ENCODE measurements at places on chromosomes 12 and 14.
A peak's percentile ranks its signal among the peaks of the same experiment; 100 is the strongest.

- no peak for DNase-seq
These were observed 10.8 kb downstream of the ZCRB1 start for GRCh38 chr12:42315108-42315507.

DNA sequence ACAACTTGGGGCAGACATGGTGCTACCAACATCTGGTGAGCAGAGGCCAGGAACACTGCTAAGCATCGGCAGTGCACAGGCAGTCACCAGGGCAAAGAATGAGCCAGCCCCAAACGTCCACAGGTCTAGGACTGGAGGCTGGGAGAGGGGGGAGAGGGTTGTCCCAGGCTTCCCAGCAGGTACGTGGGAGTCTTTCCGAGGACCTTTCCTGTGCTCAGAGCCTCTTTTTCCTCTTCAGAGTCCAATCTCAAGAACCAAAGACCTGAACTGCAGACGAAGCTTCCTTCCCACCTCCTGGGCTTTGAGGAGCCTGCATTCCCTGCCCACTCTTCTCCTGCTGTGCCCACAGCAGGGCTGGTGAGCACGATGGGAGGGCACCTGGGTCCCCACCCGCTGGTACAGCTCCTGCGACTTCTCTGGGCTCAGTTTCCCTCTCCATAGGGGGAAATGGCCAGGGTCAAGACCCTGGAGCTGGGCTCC, 48.7 kb downstream of the DLK1 start:
- DNase-seq: no peak

GRCh38 chr14:84871734-84872133, 658.2 kb upstream of the FLRT2 start:
- no peak for DNase-seq

DNA sequence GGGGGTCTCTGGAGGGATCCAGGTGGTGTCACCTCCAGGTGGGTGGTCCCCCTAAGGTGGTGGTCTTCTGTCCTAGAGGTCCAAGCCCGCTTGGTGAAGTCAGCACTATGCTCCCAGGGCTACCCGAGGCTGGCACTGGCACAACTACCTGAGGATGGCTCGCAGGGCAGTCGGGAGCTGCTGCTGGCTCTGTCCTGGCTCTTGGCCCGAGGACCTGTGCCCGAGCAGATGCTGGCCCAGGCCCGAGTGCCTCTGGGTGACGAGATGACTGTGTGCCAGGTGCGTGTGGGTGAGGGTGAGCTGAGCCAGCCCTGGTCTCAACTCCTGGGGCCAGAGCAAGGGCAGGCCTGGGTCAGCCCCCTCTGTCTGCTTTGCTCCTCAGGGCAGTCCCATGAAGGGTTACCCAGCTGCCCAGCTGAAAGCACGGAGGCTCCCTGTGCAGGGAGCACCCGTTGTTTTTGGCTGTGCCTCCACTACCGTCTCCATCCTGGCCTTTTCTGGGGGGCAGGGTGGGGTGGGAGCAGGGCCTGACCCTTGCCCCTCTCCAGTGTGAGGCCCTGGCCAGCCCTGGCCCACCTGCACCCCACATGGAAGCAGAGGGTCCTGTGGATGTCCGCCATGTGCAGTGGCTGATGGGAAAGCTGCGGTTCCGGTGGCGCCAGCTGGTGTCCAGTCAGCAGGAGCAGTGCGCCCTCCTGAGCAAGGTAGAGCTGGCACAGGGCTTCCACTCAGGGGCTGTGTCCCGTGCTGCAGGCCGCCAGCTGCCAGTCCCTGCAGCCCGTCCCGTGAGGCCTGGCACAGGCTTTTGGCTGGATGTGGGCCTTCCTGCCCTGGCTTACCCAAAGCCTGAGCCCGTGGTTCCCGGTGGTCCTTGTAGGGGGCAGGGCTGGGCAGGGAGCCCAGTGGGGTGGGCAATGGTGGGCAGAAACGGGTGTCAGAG, 1.3 kb downstream of the TEDC1 start:
- DNase-seq: no peak

GRCh38 chr12:49456131-49456679, 82.6 kb upstream of the KCNH3 start:
- no peak for DNase-seq

DNA sequence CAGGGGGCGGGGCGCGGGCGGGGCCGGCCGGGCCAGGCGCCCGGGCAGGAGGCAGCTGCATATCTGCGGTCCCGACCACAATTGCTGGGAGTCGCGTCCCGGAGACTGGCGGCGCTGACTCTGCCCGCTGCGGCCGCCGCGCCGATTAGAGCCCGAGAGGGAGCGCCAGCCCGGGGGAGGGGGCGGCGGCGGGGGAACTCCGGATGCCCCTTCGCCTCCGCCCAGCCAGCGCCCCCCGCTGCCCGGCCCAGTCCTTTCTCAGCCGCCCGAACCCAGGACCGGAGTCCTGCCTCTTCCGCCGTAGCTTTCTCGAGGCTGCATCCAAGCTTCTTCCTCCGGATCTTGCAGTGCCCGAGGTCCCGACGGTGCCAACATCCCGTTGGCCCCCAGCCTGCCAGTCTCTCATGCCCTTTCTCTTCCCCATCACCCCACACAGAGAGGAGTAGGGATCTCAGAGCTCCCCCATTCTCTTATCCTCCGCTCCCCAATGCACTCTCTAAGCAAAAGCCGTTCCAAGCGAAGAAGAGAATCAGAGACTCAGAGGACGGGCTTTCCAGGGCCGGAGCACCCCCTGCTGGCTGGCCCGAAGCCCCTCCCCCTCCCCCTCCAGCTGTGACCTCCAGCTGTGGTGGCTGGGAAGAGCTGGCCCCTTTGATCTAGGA, 8.8 kb upstream of the SP7 start:
- DNase-seq: peak; percentile 33

- DNase-seq: no peak
These were observed 62.9 kb downstream of the GLRX5 start for GRCh38 chr14:95597784-95598211.

GRCh38 chr12:65962921-65963861, 138.9 kb downstream of the HMGA2 start:
- no peak for DNase-seq

- DNase-seq: no peak
These were observed 31.5 kb downstream of the MEG3 start for GRCh38 chr14:100857233-100857922.

- DNase-seq: no peak
These were observed 52.1 kb upstream of the AEBP2 start for GRCh38 chr12:19387161-19387560.

- DNase-seq: no peak
These were observed 143.2 kb upstream of the SEL1L start for GRCh38 chr14:81676879-81677278.

DNA sequence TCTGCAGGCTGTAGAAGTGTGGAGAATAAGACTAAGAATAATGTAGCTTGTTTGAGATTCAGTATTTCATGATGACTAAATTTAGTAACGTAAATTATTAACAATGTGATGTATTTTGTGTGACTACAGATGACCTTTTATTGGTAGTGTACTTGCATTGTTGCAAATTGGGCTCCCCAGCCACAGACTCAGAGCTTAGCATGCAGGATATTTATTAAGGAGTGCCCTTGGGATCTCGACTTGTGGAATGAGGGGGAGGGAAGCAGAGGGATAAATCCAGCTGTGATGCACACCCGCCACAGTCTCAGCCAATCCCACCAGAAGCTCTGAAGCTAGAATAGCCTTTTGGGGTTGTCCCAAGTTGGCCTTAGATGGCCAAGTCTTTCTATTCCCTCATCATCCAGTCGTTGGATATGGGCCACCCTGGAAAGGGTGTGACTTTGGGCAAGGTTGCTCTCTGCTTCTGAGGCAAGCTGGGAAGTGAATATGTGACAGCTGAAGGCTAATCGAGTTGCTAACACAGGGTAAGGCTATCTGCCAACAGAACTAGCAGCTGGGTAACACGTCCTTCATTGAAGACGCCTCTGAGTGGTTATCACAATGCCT, 42.1 kb upstream of the USP44 start:
- DNase-seq: no peak

DNA sequence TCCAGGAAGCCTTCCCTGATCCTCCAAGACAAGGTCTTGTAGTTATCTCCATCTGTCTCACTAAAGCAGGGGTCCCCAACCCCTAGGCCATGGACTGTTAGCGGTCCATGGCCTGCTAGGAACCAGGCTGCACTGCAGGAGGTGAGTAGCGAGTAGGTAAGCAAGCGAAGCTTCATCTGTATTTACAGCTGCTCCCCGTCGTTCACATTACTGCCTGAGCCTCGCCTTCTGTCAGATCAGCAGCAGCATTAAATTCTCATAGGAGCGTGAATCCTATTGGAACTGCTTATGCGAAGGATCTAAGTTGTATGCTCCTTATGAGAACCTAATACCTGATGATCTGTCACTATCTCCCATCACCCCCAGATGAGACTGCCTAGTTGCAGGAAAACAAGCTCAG, 12.4 kb upstream of the NFYB start:
- DNase-seq: no peak

- DNase-seq: no peak
These were observed 49.6 kb downstream of the NT5DC3 start for GRCh38 chr12:103791350-103791920.

- no peak for DNase-seq
These were observed 11.5 kb upstream of the IL26 start for GRCh38 chr12:68237078-68237477.

- DNase-seq: no peak
These were observed 74.4 kb upstream of the PAWR start for GRCh38 chr12:79765157-79765556.

GRCh38 chr14:71891185-71891584, 41.0 kb upstream of the RGS6 start:
- DNase-seq: no peak

DNA sequence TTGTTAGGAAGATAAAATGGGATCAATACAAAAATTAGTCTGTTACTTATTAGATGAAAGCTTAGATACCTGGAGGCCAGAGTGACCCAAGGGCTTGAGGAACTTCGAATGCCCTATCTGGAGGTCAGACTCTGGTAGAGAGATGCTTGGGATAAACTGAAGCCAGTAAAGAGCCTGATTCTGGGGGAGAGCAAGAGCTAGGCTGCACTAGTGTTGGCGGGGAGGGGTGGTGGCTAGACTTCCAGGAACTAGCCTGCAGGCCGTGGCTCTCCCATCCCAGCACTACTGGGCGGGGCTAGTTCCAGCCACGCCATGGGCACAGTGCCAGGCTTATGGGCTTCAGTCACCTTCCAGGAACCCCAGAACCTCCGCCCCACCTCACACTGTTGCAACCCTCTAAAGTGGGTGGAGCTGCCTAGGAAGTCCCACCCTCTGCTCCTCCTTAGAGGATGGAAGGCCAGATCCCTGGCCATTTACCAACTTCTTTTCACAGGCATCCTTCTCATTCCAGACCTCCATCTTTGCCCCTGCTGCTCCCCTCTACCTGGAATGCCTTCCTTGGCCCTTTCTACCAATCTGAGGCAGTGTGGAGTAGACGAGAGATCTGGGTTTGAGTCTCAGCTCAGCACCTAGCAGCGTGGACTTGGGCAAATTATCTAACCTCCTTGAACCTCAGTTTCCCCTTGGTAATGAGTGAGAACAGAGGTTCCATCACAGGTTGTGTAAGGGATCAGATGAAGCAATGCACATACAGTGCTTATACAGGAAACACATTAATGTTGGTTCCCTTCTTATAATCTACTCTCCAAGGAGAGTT, 6.3 kb upstream of the NFE2 start:
- DNase-seq: no peak

- DNase-seq: peak; percentile 64
These were observed 63.5 kb downstream of the ST8SIA1 start for GRCh38 chr12:22271023-22271422.

DNA sequence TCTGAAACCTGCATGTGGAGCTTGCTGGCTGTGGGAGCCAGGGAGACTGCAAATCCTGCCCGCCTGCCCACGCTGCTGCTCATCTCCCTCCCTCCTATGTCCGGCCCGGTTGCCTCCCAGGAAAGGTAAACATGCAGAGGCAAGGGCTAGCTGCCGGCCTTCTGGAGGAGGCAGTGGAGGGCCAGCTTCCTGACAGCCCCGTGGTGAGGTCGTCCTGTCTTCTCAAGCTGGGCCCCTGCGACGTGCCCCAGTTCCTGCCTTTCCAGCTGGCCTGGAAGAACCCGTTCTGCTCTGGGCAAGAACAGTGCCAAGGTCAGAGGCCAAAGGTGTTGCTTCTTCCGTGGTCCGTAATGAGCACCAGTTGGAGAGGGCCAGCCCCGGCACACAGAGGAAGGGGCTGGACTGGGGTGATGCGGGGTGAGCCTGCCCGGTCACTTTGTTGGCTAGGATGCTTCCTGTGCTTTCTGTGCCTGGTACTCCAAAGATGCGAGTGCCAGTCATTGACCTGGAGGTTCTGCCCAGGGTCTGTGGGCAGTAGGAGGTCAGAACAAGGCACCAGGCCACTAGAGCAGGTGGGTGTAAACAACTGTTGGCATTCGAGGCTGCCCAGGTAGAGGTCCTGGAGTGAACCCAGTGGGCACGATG, 25.3 kb downstream of the TPCN1 start:
- no peak for DNase-seq

DNA sequence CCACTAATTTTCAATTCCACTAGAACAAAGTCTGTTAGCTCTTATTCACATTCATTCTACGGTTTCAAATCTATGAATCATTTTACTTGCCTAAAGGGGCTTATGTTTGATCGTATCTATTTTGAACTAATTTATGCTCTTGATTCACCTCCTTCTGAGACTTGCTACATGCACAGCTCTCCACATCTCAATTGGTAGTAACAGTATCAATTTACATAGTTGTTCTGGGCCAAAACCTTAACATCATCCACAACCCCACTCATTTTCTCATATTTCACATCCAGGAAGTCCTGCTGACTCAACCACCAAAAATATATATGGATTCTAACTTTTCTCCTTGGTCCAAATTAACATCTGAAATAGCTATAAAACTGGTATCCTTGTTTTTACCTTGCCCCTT, 208.6 kb downstream of the RASSF9 start:
- peak; percentile 33 for DNase-seq

- no peak for DNase-seq
These were observed 163.5 kb downstream of the CFAP54 start for GRCh38 chr12:96652870-96653269.

DNA sequence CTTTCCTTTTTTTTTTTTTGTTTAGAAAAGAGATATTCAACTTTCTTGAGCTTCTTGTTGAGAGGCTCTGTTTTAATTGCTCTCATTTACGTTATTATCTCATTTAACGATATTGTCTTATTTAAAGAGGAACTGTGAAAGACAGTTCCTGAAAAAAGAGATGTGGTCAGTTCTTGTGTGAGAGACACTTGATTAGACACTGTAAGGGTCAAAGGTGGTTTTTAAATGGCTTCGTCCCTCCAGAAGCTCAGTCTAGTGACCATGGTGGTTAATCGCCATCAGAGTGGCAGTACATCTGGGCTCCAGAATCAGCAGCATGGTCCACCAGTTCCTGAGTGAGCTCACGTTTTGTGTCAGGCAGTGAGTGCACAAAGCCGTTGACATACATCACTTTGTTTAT, 57.9 kb upstream of the KCNA5 start:
- DNase-seq: no peak

GRCh38 chr12:49491823-49492222, 47.0 kb upstream of the KCNH3 start:
- DNase-seq: no peak

DNA sequence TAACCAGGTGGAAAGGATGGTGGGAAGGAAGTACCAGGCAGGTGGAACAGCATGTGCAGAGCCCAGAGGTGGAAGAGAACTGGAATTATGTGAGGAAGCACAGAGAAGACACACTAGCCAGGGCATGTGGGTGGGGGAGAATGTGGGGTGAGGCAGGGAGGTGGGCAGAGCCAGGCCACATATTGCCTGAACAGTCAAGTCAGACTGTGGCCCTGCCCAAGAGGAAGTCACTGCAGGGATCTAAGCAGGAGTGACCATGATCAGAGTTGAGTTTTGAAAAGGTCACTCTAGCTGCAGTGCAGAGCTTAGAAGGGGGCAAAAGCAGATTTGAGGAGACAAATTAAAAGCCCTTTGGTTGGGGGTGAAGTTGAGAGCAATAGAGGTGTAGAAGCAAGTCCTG, 114.0 kb upstream of the SLC38A2 start:
- DNase-seq: no peak

Measured in AG04450 (cell line).